CD4-positive, alpha-beta T cell treated with Interleukin-2 at 100 ng/mL for 4 hours (primary cell): ENCODE measurements at places on chromosomes 5 and 9.

- DNase-seq = peak; percentile 13
Measured at GRCh38 chr9:99811598-99812383, 9.9 kb upstream of the NR4A3 start.

DNA sequence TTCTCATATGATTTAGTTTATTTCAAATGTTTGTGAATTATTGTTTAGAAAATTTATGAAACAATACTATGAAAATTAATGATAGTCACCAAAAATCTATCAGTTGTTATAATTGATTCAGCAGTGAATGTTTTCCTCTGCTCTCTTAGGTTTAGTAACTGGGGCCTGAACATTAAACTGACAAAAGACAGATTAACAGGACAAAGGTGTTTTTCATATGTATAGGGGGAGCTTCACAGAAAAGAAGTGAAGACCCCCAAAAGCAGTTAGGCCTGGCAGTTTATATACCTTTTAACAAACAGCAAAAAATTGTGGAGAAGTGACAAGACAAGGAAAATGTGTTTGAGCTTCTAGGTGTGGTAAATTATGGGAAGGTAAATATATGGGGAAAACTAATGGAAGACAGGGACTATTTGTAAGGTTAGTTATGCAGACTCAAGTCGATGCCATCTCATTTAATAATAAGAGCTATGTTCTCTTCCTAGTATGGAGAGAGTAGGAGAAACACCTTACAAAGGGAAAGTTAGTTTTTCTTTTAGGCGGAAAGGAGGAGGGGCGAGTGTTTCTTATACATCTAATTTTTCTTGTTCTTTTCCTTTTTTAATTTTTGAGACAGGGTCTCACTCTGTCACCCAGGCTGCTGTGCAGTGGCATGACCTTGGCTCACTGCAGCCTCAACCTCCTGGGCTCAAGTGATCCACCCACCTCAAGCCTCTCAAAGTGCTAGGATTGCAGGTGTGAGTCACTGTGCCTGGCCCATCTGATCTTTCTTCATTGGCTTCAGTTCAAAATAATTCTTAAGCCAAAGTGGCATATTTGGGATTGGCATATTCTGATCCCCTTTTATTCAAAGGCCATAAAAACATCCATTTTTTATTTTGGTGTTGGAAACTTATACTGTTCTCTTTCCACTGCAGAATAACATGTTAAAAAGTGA lies 77.8 kb downstream of the C9orf153 start:
- no peak for DNase-seq

GRCh38 chr5:159422910-159423309 lies 92.6 kb upstream of the IL12B start:
- no peak for DNase-seq

DNA sequence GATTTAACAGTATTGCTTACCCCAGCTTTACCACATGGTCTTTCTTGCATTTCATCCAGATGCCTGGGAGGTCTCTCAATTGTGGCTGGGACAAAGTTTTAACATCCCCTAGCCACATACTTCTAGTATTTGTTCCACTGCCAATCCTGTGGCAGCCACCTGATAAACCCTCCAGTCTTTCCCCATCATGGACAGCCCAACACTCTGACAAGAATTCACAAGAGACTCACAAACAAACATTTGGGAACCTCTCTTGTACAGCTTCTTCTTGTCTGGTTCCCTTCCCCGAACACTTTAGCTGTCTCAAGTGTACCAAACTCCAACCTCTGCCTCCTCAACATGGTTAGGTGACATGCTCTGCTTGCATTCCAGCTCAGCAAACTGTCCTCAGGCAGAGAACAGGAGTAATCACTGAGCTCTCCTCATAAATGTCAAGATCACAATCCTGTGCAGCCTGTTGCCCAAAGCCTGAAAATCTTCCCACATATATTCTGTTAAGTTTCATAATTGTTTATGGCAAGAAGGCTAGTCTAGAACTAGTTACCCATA lies 59.7 kb downstream of the STRBP start:
- DNase-seq = no peak

DNA sequence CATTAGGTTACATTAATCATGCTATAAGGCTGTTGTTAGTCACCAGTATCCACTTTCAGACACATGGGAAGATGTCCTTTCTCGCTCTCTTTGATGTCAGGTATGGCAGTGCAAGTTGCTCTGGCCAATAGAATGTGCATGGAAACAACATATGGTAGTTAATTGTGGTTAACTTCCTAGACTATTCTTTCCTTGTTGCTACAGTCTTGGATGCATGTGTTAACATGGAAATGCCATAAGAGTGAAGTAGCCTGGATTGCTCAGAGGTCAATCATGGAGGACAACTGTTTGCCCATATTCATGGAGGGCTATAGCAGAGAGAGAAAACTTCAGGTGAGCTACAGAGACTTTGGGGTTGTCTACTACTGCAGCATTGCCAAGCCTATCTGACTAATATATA lies 245.8 kb upstream of the GAS1 start:
- no peak for DNase-seq

GRCh38 chr9:136205707-136205992 lies 722 bp upstream of the LHX3 start:
- DNase-seq = no peak

DNA sequence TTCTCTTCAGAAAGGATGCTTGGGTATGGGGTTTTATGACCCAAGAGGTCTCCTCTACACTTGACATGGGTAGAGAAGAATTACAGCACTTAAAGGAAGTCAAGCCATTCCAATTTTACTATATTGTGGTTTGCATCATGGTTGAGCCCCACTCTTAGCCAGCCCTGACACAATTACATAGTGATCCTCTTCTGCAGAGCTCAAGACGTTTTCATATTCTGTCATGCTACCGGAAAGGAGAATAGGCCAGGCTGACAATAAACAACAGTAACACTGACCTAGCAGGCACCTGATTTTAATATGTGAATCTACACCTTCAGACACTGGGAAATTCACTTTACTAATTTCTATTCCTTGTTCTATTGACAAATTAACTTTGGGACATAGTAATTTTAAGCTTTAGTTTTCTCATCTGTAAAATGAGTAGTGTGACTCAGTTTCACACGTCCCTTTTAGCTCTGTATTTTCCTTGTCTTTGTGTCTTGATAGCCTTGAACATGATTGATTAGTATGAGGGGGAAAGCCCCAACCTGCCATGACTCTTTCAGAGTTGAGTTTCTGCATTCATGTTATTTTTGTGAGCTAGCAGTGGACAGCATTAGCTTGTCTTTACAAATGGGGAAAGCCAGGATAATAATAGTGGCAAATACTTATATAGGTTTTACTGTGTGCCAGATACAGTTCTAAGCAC lies 83.8 kb downstream of the SV2C start:
- DNase-seq = no peak

DNA sequence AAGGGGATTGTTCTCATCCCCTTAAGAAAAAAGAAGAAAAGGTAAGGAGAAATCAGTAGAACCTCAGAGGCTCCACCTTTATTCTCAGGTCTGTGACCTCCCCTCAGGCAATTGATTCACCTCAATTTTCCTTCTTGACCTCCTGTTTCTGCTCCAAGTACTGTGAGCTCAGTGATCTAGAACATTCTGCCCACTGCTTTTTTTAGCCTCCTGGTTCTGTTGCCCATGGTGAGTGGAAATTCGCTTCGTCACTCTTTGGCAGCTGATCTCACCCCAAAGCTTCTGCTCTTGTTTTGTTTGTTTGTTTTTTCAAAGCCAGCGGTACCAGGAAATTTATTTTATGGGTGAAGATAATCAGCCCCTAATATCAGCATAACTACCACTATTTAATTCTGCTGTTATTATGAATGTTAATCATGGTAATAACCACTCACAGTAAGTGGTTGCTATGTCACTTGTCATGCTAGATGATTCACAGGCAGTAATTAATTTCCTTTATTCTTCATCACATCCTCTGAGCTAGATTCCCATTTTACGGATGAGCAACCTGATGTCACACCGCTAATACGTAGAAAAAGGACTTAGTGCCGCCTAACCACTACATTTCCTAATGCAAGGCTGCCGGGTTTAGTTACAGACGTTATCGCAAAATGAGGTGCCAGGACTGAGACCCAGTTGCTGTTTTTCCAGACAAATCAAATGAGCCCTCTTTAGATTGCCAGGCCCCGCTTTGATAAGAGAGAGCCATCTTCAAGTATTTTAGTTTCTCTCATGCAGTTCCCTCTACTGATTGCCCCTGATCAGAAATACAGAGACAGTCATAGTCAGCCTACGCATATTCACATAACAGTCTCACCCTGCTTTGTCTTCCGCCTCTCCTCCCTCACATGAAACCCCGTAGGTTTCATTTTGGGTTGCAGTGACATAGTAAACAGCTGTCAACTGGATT lies 78.2 kb downstream of the CYFIP2 start:
- peak; percentile 28 for DNase-seq

DNA sequence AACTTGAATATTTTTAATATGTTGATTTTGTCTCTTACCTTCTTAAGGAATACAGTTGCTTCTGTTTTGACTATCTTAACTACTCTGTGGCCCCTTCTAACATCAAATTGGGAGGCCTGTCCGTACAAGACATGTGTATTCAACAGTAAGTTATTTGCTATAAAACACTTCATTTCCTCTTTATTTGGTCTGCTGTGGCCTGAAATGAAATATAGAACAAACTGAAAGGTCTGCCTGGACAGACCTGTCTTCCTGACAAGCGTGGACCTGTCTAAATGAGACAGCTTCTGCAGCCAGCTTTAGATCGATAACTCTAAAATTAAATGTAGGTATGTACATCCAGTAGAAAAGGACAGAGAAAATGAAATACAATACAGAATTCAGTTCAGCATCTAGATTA lies 2.2 kb upstream of the LPAR1 start:
- no peak for DNase-seq

DNA sequence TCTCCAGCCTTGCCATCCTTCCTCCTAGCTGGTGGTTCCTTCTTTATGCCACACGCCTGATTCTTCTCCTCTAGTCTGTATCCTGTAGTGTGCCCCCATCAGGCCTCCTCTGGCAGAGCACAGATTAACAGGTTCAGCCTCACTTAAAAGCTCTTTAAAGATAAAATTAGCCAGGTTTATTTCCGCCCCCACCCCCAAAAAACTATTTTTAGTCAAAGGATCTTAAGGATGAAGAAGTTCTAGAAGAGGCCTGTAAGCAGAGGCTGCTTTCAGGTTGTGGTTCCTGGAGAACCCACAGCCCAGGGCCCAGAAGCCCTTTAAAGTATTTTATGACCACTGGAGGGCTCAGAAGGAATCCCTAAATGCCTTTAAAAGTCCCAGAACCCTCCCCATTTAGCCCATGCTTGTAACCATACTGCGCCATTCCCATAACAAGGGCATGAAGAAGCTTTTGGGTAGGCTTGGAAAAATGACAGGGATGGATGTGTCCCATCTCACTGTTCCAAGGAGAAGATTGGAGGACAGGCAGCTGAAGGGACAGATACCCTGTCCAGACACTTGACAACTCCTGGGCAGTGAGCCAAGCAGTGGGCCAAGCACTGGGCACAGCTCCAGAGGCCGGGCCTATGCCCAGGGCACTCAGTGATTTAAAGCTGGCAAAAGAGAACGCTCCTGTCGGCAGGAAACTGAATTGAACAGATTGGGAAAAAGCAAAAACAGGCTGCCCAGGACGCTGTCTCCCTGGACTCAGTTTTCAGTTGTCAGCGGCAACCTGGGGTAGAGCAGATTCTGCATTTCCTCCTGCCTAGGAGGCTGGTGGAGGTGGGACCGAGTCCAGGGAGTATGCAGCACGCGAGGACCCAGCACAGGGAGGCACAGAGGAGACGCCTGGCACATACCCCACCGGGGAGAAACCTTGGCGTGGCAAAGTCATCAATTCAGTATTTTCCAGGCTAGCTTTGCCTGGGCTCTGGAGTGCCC lies 106.3 kb upstream of the SSBP2 start:
- DNase-seq = no peak

GRCh38 chr5:139121120-139121519 lies 77.0 kb downstream of the SIL1 start:
- no peak for DNase-seq

DNA sequence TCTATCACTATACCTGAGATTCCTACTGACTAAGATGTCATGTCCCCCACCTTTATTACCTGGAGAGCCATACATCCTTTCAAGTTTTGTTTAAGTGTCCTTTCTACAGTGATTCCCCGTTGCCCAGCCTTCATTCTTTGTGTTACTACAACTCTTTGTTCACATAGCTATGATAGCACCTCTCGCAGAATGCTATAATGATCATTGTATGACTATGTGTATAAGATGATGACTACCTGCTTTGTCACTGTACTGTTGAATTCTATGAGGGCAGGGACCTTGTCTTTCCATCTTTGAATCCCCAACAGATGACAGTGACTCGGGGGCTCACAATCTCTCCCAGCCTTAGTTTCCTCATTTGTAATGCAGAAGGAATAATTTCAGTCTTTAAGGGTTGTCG lies 361.2 kb downstream of the NPR3 start:
- DNase-seq = no peak

DNA sequence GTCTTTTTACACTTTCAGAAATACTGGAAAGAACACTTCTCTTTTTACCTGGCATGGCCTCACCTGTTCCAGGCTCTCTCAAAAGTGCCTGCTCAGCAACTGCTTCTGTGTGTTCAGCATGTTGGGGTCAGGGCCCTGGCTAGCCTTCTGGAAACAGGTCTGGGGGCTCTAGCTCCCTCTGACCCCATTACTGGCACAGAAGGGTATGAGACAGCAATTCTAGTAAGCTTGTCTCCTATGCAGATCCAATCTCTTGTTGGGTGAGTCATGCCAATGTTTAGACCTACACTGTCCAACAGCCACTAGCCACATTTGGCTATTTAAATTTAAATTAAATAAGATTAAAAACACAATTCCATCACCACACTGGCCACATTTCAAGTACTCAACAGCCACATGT lies 80.8 kb downstream of the MAPKAP1 start:
- no peak for DNase-seq

DNA sequence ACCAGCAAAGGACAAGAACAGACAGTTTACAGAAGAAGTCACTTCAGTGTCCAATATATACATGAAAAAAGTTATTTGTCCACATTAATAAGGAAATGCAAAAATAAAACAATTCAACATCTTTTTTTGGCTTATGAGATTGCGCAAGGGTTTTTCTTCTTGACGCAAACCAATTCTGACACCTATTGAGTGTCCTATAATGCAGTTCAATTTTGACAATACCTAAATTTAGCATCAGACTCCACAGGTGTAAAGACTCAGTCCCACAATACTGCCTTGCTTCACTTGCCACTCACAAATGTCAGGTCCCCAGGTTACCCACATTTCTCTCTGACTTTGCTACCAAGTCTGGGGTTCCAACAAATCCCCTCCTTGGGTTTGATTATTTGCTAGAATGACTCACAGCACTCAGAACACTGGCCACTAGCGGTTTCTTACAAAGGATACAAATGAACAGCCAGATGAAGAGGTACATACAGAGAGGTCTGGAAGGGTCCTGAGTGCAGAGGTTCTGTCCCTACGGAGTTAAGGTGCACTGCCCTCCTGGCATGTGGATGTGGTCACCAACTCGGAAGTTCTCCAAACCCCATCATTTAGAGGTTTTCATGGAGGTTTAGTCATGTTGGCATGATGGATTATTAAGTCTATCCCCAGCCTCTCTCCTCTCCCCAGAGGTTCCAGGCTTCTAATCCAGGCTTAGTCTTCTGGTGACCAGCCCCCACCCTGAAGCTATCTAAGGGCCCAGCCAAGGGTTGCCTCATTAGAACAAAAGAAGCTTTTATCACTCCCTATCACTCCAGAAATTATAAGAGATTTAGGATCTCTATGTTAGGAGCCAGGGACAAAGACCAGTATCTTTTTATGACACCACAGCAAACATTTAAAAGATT lies 27.0 kb upstream of the SLC22A5 start:
- no peak for DNase-seq
